ENCODE measurements at places on chromosomes 11 and 22. TPM values are rescaled to one million over a fixed set of nuclear protein-coding genes. Genes with fewer than 3 reads are reported as not detected.

DNA sequence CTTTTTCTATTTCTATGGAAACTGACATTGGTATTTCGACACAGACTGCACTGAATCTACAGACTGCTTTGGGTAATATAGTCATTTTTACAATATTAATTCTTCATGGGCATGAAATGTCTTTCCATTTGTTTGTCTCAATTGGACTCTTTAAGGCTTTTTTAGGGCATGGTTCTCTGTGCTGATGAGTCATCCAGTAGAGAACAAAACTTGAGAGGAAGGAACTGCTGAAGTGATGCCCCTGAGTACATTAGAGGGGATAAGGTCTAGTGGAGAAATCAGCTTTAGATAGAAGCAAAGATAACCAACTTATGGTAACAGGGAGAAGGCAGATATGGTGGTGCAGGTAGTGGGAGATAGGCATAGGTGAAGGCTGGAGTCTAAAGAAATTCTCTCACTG lies 25.1 kb downstream of the TSG101 start:
- no peak for DNase-seq
- H3K4me1 ChIP-seq = no peaks in the 10 kb centered on the region
- no peak overlapping the region for H3K27ac ChIP-seq
- no peak overlapping the region for H3K4me3 ChIP-seq

- no peaks in the 10 kb centered on the region for H3K27me3 ChIP-seq
- H3K36me3 ChIP-seq = no peaks in the 10 kb centered on the region
- no peak overlapping the region for H3K27ac ChIP-seq
- H3K4me3 ChIP-seq = no peak overlapping the region
- no peak for DNase-seq
Observed at GRCh38 chr11:116217006-116217405, 555.8 kb downstream of the BUD13 start.

GRCh38 chr11:3854977-3855807 lies at the start of gene STIM1:
Gene STIM1, plus strand, starts transcription at chr11:3855664. Its CDS starts 607 bp downstream, at chr11:3856271.
- peak within 1 kb of the TSS; percentile 94 for H3K4me3 ChIP-seq
- no peaks in the 10 kb centered on the region for H3K36me3 ChIP-seq
- DNase-seq = peak; percentile 93
- no peaks in the 10 kb centered on the region for H3K27me3 ChIP-seq

The BCO2 gene
- 3.1 TPM for total RNA-seq

GRCh38 chr11:13358596-13359270 lies 81.1 kb downstream of the BMAL1 start:
- no peaks in the 10 kb centered on the region for H3K27me3 ChIP-seq
- no peak overlapping the region for H3K4me3 ChIP-seq
- H3K36me3 ChIP-seq = no peaks in the 10 kb centered on the region
- no peak for DNase-seq

The POLD3 gene
- 6.0 TPM for total RNA-seq

- no peak overlapping the region for H3K27ac ChIP-seq
- H3K36me3 ChIP-seq = no peaks in the 10 kb centered on the region
- no peaks in the 10 kb centered on the region for H3K4me1 ChIP-seq
- no peaks in the 10 kb centered on the region for H3K27me3 ChIP-seq
- no peak overlapping the region for H3K4me3 ChIP-seq
Observed at GRCh38 chr11:126607374-126607773, 251.9 kb downstream of the ST3GAL4 start.

DNA sequence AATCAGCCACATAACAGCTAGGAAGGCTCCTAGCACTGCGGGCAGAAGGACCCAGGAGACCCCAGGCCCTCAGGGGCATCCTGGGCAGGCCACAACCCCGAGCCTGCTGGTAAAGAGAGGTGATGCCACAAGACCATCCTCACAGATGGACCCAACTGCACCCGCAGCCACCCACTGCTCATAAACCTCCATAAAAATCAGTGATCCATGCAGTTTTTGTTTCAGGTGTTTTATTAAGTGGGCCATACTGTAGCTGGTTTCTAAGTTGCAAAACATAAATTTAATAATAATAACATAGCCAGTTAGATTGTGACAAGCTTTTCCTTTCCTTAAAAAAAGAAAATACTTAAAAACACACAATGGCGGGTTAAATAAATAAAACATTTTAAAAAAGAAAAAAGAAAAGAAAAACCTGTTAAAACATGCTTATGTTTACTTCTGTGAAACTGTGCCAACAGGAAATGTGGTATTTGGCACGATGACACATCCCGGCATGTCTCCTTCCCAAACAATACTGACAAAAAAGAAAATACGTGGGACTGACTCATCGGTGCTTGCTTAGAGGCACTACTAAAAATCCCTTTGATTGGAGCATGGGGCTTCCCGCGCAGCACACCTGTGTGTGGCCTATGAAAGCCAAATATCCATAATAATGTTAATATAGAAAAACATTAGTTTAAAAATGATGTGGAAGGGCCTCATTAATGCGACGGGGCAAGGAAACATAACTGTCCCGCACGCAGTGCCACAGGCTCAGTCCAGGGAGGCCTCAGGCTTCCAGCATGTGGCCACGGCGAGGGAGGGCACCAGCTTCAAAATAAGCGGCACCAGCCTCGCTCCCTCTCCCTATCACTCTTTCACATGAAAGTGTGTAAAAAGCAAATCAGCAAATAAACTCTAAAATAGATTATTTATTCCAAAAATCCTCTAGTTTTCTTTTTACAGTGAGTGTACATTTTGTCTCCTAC lies 47.5 kb upstream of the SCUBE2 start:
- no peaks in the 10 kb centered on the region for H3K4me1 ChIP-seq
- no peak for DNase-seq
- no peaks in the 10 kb centered on the region for H3K27me3 ChIP-seq
- H3K4me3 ChIP-seq = no peak overlapping the region

The INPP5J gene
- 0.33 TPM for total RNA-seq

The MS4A8 gene
- not detected for total RNA-seq

GRCh38 chr22:40582063-40582462 lies 54.5 kb downstream of the MRTFA start:
- no peak for DNase-seq
- no peak overlapping the region for H3K4me3 ChIP-seq
- H3K27ac ChIP-seq = no peak overlapping the region
- no peaks in the 10 kb centered on the region for H3K27me3 ChIP-seq
- H3K36me3 ChIP-seq = no peaks in the 10 kb centered on the region
- H3K4me1 ChIP-seq = no peaks in the 10 kb centered on the region

The PRSS23 gene
- 12.2 TPM for total RNA-seq

The EXPH5 gene
- 0.22 TPM for total RNA-seq

DNA sequence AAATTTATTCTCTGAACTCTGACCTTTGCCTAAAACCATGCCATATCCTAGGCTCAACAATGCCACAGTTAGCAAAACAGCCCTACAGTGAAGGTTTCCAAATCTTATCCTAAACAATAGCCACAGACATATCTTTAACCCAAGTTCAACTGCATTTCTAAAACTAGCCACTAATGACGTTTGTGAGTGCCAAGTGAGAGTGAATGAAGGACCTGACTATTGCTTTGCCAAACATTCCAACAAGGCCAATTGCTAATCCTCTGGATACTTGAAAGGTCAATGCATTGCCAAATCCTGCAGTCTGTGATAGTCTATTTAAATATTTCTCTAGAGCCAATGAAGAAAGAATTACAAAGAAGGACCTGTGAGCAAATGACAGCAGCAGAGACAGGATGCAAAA lies 2.5 kb upstream of the OR4C45 start:
- DNase-seq = no peak
- H3K27me3 ChIP-seq = no peaks in the 10 kb centered on the region
- H3K4me1 ChIP-seq = no peaks in the 10 kb centered on the region

The ATG13 gene
- 66.0 TPM for total RNA-seq

- no peaks in the 10 kb centered on the region for H3K36me3 ChIP-seq
- H3K4me3 ChIP-seq = no peak overlapping the region
- peak overlapping the region; percentile 46 for H3K27ac ChIP-seq
Observed at GRCh38 chr11:116472651-116473050, 300.1 kb downstream of the BUD13 start.

DNA sequence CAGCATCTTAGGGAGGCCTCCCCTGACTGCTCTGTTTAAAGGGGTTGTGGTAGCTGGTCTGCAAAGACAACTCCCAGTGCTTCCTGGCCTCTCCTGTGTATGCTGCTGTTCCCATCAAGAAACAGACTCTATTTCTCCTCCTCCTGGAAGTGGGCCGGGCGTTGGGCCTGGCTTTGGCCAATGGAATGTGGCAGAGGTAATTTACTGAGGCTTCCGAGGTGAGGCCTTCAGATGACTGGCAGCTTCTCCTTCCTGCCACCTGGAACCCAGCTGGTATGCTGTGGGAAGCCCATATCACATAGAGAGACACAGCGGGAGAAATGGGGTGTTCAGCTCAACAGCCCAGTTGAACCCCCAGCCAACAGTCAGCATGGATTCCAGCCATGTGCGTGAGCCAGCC lies 25.1 kb upstream of the EIF3D start:
- no peak overlapping the region for H3K27ac ChIP-seq
- no peak overlapping the region for H3K4me3 ChIP-seq
- no peak for DNase-seq
- H3K36me3 ChIP-seq = no peaks in the 10 kb centered on the region
- no peaks in the 10 kb centered on the region for H3K4me1 ChIP-seq
- H3K27me3 ChIP-seq = peaks cover 13% of the 10 kb centered on the region

DNA sequence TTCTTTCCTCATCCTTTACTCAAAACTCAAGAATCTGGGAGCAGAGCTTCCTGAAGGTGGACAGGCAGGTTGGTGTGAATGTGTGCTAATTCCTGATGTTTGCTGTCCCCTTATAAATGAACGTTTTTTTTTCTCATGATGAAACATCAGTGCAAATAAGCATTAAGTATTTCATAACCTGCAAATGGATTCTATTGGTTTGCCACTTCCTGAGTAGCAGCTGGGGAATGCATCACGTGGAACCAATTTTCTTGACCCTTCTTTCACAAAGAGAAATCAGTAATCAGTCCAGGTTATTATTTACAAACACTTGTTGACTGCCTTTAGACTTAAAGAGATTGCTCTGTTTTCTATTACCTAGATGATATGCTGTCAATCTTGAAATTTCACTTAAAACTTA lies 40.1 kb upstream of the SCN3B start:
- no peak overlapping the region for H3K27ac ChIP-seq
- no peaks in the 10 kb centered on the region for H3K4me1 ChIP-seq
- no peak for DNase-seq
- H3K27me3 ChIP-seq = no peaks in the 10 kb centered on the region

DNA sequence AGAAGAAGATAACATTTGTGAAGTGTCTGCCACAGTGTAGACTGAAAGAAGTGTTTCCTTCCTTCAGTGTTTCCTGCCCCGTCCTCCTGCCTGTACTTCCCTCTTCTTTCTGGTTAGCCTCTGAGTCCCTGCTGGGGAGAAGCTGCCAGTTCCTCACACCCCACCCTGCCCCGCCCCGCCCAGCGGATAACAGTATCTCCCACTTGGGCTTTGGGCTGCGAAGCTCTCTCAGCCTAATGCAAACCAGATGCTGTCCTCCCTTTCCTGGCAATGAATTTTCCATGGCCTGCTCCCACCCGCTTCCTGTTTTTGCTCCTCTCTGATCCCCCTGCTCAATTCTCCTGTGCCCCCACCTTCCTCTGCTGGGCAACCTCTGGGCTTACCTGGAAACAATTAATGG lies 5.2 kb upstream of the RAB3IL1 start:
- peaks cover 14% of the 10 kb centered on the region for H3K27me3 ChIP-seq
- DNase-seq = peak; percentile 87
- no peaks in the 10 kb centered on the region for H3K36me3 ChIP-seq

The ANKRD42 gene
- 2.1 TPM for total RNA-seq

The GRIK4 gene
- not detected for total RNA-seq
